Stimulated activated CD4-positive, alpha-beta T cell treated with anti-CD3 and anti-CD28 coated beads, Interleukin-15, amount 100 ng/mL, for 24 hours (primary cell): ENCODE measurements at places on chromosomes 12 and 14.

DNA sequence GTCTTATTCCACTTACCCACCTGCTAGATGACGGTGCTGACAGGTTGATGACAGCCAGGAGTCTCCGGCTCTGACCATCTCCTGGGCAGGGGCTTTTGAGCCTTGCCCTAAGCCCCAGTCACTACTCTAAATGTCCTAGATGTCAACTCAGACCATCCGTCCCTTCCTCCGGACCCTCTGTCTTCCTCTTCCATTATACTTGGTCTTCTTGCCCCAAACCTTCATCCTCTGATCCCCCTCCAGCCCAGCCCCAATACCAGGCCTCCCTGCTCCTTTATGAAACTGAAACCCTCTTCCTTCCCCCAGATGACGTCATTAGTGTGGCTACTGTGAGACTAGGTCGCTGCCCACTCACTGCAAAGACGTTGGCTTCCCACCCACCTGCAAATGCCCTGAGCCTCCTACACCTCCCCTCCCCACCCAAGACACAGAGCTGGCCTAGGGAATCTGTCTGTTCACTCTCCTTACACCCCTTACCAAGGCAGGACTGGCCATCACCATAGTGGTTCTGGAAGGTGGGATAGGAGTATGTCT, 10.1 kb downstream of the KRT71 start:
- no peak for DNase-seq

DNA sequence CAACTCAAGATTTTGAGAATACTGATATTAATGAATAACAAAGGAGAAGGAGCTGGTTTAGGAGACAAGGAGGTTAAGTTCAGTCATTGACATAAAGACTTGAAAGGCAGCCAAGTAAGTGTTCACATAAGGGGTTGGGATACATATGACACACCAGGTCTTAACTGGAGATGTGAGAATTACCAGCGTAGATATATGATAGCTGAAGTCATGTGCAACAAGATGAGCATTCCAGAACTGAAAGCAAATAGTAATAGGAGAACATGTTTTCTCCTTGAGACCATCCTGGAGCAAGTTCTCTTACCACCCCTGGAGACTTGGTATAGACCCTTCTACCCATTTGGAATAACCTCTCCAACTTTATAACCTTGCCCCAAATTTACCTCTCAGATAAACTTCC, 43.3 kb upstream of the NPFF start:
- no peak for DNase-seq

DNA sequence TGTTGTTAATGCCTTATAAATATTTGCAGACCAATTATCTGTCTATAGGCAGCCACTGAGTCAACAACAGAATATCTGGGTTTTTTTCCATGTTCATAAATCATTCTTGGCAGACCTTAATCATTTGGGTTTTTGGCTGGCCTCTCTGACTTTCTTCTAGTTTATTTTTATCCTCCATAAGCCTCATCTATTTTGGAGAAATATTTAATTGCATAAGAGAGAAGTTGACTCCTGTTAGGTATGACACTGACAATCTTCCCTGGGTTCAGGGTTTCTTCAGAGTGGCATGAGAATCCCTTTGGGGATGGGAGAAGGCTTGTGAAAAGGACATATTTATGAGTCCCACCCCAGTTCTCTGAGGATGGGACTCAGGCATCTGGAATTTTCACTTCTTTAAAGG, 299.8 kb downstream of the NRXN3 start:
- no peak for DNase-seq

DNA sequence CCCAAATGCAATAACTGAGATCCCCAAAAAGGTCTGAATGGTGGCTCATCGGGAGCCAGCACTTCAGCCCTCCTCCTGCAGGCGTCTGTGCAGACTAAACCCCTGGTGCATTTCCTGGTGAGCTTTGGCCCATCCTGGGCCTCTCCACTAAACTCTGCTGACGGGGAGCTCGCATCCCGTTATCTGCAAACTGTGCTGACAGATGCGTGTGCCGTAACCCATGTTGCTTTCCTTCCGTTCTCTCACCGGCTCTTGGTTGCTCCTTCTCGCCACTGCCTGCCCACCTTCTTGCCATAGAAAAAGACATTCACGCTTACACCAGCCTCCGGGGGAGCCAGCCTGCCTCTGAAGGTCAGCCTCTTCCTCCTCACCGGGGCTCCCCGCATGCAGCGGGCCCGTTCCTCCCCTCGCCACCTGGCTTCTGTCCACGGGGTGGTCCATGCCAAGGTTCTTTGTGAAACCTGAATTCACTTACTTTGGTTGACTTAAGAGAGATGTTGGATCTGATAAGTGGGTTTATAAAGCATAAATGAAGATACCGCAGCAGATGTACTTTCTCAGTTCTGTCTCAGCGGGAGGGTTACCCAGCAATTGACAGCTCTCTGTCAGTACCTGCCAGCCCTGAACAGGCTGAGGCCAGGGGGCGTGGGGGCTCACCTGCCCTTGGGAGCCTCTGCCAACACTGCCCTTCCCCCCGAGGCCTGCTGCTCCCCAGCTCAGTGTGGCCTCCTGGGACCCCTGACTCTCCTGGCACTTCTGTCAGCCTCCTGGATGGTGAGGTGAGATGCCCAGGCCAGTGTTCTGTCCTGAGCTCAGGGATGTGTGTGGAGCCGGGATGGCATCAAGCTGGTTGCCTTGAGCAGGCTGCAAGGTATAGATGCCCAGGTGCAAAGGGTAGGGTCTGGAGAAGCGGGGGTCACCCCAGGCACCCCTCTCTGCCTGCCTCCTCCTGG, 14.2 kb downstream of the ZFYVE21 start:
- DNase-seq = no peak

DNA sequence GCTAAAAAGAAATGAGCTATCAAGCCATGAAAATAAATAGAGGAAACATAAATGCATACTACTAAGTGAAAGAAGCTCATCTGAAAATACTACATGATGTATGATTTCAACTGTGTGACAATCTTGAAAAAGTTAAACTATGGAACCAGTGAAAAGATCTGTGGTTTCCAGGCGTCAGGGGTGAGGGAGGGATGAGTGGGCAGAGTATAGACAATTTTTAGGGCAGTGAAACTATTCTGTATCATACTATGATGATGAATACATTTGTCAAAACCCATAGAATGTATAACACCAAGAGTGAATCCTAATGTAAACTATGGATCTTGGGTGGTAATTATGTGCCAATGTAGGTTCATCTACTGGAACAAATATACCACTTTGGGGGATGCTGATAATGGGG, 21.3 kb downstream of the SPX start:
- peak; percentile 40 for DNase-seq

GRCh38 chr12:20317554-20317953, 50.8 kb upstream of the PDE3A start:
- DNase-seq = no peak

- no peak for DNase-seq
Measured at GRCh38 chr12:52495389-52495788, 2.3 kb upstream of the KRT6A start.

DNA sequence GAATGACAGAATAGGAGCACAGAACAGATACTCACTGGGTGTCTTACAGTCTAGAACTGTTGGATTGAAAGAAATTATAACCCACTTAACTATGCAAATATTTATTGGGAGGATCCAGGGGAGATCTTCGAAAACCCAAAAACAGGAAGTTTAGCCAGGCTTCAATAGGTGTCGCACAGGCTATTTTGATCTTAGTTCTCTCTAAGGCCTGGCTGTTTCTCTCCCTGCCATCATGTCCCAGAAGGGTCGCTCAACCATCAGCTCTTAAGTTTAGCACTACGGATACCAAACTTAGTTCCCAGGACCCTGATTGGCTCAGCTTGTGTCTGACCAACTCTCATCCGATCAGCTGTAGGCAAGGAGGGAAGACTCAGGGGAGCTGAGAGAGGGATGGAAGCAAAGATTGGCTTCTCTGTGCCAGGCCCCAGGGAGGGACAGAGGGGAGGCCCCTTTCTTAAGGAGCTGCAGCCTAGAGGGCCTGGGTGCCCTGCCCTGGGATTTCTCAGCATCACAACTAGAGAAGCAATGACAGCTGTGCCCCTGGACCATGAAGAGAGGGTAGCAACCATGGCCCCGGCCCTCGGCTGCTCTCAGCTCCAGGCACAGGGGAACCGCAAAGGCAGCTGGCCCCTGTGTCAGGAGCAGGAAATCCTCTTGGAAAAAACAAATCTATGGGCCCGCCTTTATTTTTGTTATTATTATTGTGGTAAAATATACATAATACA, 13.5 kb downstream of the PHETA1 start:
- no peak for DNase-seq

DNA sequence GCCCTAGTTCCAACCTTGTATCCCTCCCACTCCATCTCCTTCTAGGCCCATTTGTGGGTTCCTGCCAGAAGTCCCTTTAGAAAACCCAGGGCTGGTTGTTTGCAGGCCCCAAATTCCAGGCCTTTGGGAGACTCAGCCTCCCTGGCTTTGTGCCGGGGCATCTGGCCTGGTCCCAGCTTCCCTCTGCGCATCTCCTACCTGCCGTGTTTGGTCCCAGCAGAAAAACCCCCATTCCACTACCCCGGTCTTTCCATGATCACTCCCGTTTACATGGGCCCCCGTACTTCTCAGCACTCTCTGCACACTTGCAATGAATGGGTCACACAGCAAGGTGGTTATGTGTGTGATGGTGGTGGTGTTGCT, 15.3 kb downstream of the KMT5A start:
- DNase-seq = no peak

- DNase-seq = no peak
Measured at GRCh38 chr12:132784580-132784979, 22.9 kb upstream of the ANKLE2 start.

GRCh38 chr12:46222636-46223035, 46.2 kb downstream of the SLC38A1 start:
- no peak for DNase-seq

GRCh38 chr12:106004289-106004688, 134.5 kb downstream of the NUAK1 start:
- DNase-seq = no peak

- DNase-seq = peak; percentile 59
Measured at GRCh38 chr12:32107359-32108267, 966 bp downstream of the BICD1 start.

DNA sequence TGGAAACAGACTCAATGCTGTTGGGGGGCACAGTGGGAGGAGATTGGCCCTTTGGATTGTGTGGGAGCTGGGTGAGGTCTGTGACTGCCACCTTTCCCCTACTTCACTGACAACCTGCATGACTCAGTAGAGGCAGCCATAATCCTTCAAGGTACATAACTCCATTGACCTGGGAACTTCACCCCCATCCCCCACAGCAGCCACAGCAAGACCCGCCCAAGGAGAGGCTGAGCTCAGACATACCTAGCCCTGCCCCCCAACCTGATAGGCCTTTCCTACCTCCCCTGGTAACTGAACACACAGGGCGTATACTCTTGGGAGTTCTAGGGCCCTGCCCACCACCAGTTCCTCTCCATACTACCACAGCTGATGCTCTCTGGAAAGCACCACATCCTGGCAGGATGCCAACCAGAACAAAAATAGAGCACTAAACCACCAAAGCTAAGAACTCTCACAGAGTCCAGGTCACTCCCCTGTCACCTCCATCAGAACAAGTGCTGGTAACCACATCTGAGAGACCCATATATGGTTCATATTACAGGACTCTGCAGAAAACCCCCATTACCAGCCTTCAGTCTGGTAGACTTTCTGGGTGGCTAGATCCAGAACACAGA, 703.9 kb downstream of the FSCB start:
- DNase-seq = no peak

- DNase-seq = no peak
Measured at GRCh38 chr14:39682582-39682981, 250.3 kb upstream of the FBXO33 start.
